ENCODE measurements at places on chromosomes 6 and 20.

DNA sequence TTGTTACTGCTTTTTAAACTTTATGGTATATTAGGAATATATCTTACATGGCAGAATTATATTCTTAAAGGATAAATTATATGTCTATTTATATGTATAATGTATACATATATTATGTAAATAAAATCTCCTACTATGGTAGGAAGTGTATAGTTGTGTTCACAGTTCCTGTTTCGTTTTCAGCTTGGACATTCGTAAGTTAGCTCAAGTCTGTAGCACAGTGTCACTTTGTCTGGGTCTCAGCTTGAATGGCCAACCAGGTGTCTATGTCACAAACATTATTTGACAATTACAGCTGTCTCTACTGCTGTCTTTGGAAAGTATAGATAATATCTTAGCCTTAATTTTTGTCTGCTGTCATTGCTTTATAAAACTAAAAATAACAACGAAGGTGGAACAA lies 303.9 kb downstream of the CDKAL1 start:
- no peak for DNase-seq

GRCh38 chr20:1229541-1229940 lies 3.7 kb downstream of the RAD21L1 start:
- DNase-seq, result no peak

GRCh38 chr20:63132715-63133471 lies 83.0 kb downstream of the YTHDF1 start:
- DNase-seq, result no peak

- no peak for DNase-seq
Measured at GRCh38 chr6:20109526-20109925, 102.7 kb downstream of the MBOAT1 start.

- DNase-seq, result no peak
Measured at GRCh38 chr6:42450477-42451332, 1.0 kb downstream of the TRERF1 start.

DNA sequence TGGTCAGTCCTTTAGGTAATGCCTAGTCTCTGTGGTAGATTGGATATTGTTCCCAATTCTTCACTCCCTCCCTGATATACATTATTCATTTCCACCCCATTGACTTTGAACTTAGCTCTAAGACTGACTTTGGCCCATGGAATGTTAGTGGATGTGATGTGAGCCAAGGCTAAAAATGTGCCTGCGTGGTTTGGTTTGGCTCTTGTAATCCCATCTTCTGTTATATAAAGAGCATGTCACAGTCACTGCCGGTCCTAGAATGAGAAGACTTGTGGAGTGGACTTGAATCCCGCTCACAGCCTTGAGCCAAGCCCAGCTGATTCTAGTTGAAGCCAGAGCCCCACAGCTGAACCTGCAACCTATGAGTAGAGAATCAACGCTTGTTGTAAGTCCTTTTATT lies 23.6 kb upstream of the DNAAF9 start:
- no peak for DNase-seq

GRCh38 chr6:169930799-169931198 lies 179.4 kb downstream of the ERMARD start:
- no peak for DNase-seq

GRCh38 chr6:74752303-74752702 lies 453.6 kb downstream of the COL12A1 start:
- DNase-seq, result no peak

DNA sequence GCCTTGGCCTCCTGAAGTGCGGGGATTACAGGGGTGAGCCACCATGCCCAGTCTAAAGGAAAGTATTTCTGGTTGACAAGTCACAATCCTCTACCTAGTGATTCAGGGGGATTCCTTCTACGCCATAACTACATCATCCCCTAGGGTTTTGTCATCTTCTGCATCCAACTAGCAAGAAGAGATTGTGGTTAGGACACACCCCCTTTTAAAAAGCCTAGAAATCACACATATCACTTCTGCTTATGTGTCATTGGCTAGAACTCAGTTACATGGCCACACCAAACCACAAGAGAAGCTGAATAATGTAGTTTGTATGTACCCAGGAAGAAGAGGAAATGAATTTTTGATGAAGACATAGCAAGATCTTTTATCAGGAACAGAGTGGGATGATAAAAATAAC lies 14.7 kb upstream of the CHD6 start:
- no peak for DNase-seq

DNA sequence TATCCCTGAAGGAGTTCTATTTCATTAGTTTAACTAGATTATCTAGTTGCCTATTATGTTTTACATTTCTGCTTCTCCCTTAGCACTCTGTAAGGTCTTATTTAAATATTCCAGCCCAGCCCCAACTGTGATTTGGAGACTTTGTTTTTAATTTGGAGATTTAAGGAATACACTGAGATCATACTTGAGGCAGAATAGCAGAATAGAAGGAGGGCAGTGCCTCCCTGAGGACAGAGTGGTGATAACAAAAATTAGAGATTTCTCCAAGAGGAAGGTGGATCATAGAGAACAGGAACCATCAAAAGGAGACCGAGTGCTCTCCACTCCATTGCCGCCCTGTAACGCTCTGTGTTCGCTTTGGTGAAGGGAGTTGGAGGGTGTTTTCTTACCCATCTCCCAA lies 14.8 kb upstream of the CD164 start:
- no peak for DNase-seq

DNA sequence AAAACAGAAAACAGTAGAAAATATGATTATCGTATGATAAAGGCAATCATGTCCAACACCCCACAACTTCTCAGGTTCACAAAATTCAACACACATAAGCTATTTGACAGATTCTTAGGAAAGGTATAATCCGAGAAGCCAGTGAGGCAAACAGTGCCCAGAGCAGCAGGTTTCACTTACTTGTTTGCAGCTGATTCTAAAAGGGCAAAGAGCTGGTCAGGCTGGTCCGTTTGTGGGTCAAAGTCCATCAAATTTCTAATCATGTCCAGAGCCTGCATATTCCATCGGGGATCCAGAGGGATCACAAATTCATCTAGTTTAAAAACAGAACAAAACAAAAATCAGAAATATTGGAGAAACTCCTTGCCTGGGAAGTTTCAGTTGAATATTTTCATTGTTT lies 69.8 kb upstream of the LYRM2 start:
- DNase-seq, result no peak

- no peak for DNase-seq
Measured at GRCh38 chr6:14824060-14824459, 421.8 kb upstream of the JARID2 start.

- no peak for DNase-seq
Measured at GRCh38 chr6:50655848-50656453, 57.4 kb upstream of the TFAP2D start.

DNA sequence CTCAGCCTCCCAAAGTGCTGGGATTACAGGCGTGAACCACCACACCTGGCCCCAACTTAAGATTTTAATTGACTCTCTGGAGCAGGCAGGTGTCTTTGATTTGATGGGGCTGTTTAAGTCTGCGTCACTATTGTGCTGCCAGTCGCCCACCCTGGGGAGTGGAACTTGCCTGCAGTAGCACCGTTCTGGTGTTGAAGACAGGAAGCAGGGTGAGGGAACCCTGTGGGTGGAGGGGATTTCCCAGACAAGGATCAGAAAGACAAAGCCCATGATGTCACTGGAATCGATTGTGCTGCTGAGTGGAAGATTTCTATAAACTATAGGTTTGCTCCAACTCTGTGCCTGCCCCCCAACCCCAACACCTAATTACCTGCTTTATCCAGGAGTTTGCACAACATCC lies 11.0 kb downstream of the ALDH8A1 start:
- DNase-seq, result no peak

DNA sequence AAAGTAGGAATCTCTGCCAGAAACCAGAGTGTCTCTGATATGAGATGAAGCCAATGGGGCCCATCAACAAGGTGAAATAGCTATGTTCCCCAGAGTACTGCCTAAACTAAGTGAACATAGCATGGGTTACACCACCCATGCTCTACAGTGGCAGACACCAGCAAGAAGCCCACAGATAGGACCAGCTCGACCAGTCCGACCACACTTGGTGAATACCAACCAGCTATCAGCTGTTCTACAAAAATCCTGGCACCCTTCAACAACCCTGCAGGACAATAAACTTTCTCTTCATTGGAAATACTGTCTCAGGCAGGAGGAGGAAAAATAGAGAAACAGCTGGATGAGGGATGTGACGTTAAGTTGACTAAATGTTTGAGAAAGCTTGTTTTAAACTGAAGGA lies 311.4 kb downstream of the EPM2A start:
- DNase-seq, result no peak

DNA sequence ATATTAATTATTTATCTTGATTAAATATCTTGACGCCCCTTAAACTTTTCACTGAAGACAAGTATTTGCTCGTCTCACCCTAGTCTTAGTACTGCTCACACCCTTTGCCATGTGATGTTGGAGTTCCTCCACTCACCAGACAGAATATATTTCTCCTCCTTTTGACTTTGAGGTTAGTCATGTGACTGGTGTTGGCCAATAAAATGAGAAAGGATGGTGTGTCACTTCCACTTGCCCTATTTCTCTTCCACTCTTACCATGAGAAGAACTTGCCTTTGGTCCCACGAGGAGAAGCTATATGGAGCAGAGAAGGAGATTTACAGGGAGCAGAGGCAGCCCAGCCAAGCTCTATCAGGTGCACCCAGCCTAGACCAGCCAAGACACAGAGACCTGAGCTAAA lies 64.9 kb upstream of the TAB2 start:
- no peak for DNase-seq

GRCh38 chr20:44589537-44589936 lies 7.2 kb downstream of the PKIG start:
- no peak for DNase-seq

Data from NCI-H524 treated with DMSO at 0.1 percent for 48 hours (cell line).